NCI-H146 (cell line): ENCODE measurements at places on chromosomes 12 and 14.

GRCh38 chr12:31726575-31726974 is 2.2 kb downstream of the AMN1 start:
- no peak for DNase-seq

GRCh38 chr12:107359382-107359781 is 266.0 kb upstream of the CRY1 start:
- DNase-seq, result no peak

GRCh38 chr12:130163461-130164215 is 1.4 kb downstream of the FZD10 start:
- no peak for DNase-seq

DNA sequence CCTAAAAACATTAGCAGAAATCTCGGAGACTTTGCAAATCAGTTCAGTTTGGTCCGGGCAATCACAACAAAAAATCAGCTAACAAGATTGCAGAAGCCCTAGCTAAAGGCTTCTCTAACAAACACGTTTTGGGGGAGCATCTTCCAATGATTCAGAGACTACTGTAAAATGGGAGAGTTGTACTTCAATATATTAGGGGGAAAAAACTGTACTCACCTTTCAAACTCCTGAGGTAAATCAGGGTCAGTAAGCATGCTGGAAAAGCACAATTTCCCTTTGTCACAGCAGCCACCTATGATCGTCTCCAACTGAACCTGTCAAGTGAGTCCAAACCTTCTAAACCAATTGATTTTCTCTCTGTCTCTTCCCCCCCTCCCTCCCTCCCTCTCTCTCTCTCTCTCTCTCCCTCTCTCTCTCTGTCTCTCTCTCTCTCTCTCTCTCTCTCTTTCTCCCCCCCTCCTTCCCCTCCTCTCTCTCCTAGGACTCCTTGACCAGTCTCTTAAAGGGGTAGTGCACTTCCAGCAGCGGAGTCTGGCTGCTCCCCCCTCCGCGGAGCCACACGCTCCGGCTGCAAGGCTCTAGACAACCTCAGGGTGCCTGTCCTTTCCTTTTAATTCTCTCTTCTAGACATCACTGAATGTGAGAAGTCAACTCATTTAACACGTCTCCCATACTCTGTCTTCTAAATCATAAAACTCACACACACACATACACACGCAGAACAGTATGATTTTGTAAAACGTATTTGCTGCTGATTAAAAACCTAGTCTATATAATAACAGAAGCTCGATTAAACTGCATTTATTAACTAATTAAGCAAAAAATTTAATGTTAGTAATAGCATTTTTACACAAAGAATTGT is at the start of gene SOX5:
Gene SOX5, minus strand, starts transcription at position 323 of the 862 bp plus-strand sequence. Its CDS starts 69 bp downstream, at position 254.
- peak; percentile 87 for DNase-seq

DNA sequence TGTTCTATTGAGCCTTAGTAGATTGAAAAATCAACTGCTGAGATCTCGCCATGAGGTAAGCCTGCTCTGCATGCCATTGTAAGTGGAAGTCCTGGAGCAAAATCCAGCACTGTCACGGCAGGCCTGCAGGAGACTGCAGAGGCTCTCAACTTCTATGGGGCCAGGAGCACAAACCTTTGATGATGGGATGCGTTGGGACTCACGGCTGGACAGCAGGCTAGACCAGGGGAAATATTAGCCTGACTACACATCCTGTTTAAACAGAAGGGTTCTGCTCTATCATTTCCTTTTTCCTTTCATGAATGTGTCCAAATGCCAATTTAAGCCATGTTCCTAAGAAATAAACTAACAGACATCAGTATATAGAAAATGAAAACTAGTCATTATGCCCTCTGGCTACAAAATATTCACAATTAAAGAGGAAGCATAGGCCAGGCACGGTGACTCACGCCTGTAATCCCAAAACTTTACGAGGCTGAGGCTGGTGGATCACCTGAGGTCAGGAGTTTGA is 33.9 kb upstream of the RASSF8 start:
- no peak for DNase-seq

DNA sequence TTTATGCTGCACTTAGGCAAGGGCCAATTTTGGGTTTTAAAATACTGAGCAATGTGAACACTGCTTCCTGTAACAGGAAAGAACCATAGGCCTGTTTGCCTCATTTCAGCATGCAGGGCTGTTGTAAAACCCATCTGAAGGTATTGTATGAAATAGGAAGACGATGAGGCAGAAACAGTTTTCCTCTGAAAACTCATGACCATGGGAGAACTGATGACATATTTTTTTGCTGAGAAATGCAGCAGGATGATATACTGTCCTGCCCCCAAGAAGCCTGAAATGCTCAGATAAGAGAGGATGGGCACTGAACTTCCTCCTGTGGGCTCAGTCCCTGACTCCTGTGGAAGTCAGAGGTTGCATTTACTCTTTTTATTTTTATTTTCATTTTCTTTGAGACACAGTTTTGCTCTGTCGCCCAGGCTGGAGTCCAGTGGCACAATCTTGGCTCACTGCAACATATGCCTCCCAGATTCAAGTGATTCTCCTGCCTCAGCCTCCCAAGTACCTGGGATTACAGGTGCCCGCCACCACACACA is 17.4 kb downstream of the PYGL start:
- DNase-seq, result no peak

GRCh38 chr12:103556890-103557627 is 30.0 kb upstream of the STAB2 start:
- no peak for DNase-seq

- no peak for DNase-seq
Measured at GRCh38 chr14:23430723-23431085, 4.8 kb downstream of the MYH7 start.

GRCh38 chr12:132646850-132647249 is 28.3 kb downstream of the P2RX2 start:
- DNase-seq, result no peak

DNA sequence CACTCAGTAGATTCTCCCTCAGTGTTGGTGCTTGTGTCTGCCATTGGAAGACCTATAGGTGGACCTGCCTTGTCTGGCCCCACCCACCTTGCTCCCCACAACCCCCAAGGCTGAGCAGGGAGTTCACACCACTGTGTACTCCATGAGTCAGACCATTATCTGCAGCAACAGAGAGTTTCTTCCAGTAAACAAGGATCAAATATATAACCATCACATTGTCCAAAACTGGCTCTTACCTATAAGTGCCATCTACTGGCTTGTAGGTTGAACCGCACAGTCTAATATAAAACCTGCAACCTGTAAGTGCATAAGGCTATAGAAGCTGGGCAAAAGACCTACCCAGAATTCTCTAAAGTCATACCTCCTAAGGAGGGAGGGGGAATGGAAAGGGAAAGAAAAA is 7.9 kb downstream of the TAS2R13 start:
- no peak for DNase-seq

DNA sequence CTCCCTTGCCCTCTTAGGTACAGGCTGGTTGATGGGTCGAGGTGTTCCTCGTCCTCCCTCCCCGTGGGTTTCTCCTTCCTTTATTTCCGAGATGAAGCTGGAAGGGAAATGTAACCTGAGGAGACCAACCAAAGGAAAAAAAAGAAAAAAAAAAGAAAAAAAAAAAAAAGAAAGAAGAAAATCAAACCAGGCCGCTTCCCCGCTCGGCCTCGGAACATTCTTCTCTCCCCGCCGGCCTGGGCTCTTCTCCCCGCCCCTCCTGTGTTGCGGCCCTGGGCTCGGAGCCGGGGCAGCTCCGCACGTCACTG is 1.6 kb upstream of the NFATC4 start:
- no peak for DNase-seq

GRCh38 chr14:99189201-99189801 is 82.7 kb downstream of the BCL11B start:
- no peak for DNase-seq

- DNase-seq, result peak; percentile 76
Measured at GRCh38 chr12:41515953-41516352, 327.8 kb downstream of the PDZRN4 start.

DNA sequence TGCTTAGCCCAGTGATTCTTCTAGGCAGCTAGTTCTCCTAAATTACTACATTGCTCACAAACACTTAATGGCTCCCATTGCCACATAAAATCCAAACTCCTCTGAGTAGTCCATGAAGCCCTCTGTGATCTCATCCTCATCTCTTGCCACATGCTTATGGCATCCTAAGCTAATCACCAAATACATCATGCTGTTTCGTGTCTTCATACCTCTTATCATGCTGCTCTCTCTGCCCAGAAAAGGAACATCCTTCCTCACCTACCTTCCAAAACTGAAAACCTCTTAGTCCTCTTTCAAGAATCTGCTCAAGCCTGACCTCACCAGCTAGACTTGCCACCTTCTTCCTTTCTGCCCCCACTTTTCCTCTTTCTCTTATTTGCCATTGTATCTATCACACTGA is 108.5 kb downstream of the DUSP6 start:
- DNase-seq, result no peak

DNA sequence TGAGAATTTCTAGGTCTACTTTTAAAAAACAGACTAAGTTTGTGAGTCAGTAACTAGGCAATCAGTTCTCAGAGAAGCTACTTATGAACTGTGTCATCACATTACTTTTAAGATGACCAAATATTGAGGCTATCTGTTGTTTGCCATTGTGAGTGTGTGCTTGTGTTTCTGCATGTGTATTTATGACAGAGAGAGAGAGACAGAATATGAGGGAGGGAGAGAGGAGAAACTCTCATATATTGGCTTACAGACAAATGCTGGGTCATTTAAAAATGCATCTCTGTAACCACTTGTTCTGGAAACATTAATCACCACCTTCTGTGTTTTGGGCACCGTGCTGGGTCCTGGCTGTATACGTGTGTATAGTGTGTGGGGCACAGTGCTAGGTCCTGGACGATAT is 161.5 kb upstream of the FRMD6 start:
- DNase-seq, result no peak

GRCh38 chr14:21087294-21088091 is 11.0 kb downstream of the ZNF219 start:
- peak; percentile 38 for DNase-seq

- no peak for DNase-seq
Measured at GRCh38 chr12:28127455-28127854, 62.8 kb upstream of the CCDC91 start.

- DNase-seq, result no peak
Measured at GRCh38 chr12:1481326-1481725, 113.1 kb downstream of the FBXL14 start.

DNA sequence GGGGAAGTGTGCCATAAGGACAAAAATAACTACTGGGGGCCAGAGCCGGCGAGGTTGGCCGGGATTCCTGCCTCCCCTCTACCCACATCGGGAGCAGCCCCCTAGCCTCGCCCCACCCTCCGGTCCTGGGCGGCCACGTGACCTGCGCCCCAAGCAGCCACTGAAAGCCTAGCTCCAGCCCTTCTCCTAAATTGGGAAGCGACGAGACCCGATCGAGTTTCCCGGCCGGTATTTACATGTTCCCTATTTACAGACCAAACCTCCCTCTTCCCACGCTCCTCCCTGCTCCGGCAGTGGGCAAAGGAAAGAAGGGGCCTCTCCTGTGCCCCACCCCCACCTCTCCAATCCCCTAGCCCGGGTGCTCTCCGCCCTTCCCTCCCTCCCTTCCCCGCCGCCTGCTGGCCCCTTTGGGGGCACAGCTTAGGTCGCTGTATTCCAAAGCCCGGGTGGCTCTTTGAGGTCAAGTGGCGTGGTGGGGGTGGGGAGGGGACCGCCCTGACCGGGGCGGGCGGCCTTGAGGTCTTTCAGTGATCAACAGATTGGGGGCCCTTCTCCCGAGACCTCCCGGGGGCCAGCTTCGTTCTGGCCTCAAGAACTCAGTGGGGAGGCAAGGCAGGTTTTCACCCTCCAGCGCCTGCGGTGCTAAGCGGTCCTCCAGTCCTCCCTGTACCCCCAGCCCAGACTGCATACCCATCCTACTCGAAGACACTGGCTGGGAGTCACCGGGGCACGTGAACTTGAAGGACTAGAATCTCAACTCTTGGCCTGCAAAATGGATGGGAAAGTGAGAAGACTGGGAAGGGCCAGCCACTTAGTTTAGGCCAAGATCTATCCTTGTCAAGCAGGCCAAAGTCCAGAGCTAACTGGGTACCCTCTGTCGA is 6.3 kb upstream of the CTDSP2 start:
- DNase-seq, result peak; percentile 50

DNA sequence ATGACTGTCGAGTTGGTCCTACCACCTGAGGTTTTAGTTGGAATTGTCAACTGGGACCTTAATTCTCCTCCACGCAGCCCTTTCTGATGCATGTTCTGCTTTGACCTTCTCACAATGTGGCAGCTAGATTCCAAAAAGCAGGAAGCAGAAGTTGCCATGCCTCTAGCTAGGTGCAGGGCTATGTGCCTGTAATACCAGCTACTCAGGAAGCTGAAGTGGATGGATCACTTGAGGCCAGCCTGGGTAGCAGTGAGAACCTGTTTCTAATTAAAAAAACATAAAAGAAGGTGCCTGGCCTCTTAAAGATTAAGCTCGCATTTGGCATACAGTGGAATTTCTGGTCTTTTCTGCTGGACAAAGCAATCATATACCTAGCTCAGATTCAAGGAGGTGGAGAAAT is 77.1 kb downstream of the FGD4 start:
- DNase-seq, result no peak

- DNase-seq, result no peak
Measured at GRCh38 chr14:23131482-23131881, 12.4 kb upstream of the CEBPE start.

GRCh38 chr12:130765186-130765659 is 49.1 kb upstream of the RIMBP2 start:
- DNase-seq, result no peak

DNA sequence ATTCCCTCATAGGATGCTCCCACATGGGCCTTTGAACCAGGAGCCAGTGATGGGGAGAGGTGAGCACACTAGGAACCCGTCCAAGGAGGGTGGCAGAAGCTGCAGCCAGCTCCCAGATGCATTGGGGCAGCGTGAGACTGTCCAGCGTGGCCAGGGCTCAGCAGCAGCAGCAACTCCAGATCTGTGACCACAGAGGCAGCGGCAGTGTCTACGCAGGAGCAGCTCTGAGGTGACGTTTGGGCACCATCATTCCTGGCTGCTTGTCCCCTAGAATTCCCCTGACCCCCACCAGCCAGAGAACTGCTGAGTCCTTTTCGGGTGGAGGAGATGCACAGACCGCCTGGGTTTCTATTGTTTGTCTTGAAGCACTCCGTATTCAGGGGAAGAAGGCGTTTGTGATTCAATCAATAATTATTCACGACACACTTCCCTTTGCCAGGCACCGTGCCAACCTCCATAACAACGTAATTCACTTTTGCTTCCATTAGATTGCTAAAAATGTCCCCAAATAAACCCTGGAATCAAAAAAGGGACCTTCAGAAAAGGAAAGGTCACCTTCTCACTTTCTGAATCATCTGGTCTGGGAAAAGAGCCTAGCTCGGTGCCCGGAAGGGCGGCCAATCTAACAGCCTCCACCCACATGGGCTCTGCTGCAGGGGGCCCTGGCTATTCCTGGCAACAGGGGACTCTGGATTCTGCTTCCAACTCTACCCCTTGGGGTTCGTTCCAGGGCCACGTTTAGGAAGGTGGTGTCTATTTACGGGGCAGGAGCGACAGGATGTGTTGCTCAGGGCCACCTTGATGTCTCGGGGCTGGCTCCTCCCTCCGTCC is 11.4 kb upstream of the BDKRB2 start:
- DNase-seq, result peak; percentile 39

- peak; percentile 12 for DNase-seq
Measured at GRCh38 chr12:64611341-64612284, 1.3 kb downstream of the RASSF3 start.

GRCh38 chr12:132194056-132194455 is 49.8 kb downstream of the NOC4L start:
- no peak for DNase-seq
